ENCODE measurements at places on chromosomes 12 and 14.

DNA sequence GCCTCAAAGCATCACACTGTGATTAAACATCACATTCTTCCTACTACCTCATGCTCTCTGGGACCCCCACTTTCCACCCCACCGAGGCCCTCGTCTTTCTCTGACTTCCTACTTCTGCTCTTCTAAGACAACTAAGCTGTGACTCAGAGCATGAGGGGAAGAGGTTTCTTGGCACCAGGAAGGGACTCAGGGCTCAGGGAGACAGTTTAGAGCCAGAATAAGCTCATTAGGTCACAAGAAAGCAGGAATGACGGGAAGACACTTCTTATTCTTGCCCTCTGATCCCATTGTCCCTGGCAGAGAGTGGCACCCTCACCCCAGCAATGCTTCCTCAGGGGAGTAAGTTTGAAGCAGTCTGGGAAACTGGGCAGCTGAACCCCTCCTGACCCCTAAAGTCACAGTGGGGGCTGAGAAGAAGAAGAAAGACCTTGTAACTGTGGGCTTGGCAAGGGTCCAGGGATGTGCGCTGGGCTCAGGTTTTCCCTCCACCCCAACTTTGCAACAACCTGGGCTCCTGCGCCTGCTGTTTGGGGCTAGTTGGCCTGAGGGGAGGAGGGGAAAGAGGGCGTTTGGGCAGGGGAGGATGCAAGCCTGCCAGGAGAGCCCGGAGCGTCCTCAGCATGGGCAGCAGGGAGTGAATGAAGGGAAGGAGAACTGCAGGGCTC lies 64.6 kb upstream of the ACTN1 start:
- no peak for DNase-seq

- no peak for DNase-seq
These were observed 1.3 kb downstream of the SBNO1 start for GRCh38 chr12:123363390-123363739.

- no peak for DNase-seq
These were observed 32.7 kb downstream of the RTRAF start for GRCh38 chr14:52021957-52022600.

GRCh38 chr14:31197671-31198070 lies 9.9 kb downstream of the HECTD1 start:
- no peak for DNase-seq

- no peak for DNase-seq
These were observed 26.9 kb downstream of the SIX1 start for GRCh38 chr14:60622210-60622916.

DNA sequence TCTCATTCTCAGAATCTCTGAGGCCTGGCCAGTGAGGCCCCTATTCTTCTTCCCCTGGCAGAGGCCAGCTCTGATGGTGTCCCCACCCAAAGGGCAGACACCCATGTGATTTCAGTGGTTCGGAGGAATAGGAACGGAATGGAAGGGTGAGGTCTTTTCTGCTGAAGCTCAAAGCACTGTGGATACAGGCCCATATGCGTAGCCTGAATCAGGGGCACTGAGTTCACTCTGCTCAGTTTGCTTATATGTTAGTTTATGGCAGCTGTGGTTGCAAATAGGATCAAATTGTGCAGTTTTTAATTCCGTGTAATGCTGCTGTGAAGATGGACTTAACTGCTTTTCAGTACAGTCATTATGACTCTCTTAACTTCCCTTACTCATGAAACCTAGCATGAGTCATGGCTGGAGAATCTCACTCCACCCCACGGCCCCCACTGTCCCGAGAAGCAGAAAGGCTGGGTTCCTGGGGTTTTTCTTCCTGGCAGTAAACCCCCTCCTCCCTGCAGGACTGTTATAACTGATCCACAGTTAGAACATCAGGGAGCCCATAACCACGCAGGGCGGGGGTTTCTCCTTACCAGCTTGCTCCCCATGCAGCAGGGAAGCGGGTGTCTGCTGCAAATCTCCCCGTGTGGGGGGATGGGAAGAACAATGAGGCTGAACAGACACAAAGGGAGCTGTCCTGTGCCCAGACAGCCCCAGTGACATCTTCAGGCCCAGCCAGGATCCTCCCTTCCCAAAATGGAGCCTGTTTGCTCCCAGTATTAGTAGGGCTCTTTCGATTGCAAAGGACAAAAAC lies 122.7 kb downstream of the SLC38A6 start:
- DNase-seq, result no peak

- no peak for DNase-seq
These were observed 101.1 kb downstream of the PLEKHG7 start for GRCh38 chr12:92803903-92804302.

- DNase-seq, result no peak
These were observed 3.1 kb downstream of the LRFN5 start for GRCh38 chr14:41609704-41610183.

- DNase-seq, result peak; percentile 75
These were observed at the start of gene CAMKK2 for GRCh38 chr12:121296618-121297434. Gene CAMKK2, minus strand, starts transcription at chr12:121296709. Its CDS starts 22,183 bp downstream, at chr12:121274526.

- no peak for DNase-seq
These were observed 28.8 kb upstream of the GZMB start for GRCh38 chr14:24662753-24663152.

GRCh38 chr12:55935738-55936151 lies 4.8 kb downstream of the DGKA start:
- no peak for DNase-seq

- no peak for DNase-seq
These were observed 29.4 kb downstream of the CCER1 start for GRCh38 chr12:90925562-90925961.

DNA sequence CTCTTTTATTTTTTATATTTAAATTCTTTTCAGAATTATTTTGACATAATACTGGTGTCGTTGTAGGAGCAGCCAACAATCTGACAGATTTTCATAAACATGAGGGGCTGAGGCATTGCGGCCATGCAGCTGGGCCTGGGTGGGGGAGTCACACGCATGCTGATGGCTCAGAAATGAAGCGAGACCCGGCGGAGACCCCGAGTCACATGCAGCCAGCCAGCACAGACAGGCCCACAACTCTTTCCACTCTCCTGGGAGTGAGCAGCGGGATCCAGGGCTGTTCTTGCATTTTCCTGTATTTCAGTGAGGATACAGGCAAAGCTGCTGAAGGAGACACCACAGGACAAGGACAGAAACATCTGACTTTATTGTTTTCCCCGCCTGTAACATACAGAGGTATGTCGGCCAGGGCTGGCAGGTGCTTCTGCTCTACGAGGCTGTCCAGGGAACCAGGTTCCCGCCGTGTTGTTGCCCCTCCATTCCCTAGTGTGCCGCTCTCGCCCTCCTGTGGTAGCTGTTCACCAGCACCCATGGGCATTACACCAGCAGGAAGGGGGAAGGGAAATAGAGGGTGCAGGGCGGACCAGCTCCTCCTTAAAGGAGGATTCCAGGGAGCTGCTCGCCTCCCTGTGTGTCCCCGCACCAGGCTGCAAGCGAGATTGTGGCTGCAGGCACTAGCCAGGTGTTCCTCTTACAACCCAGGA lies 30.5 kb downstream of the FZD10 start:
- DNase-seq, result no peak

- no peak for DNase-seq
These were observed 140.3 kb upstream of the FAR2 start for GRCh38 chr12:29008786-29009185.

DNA sequence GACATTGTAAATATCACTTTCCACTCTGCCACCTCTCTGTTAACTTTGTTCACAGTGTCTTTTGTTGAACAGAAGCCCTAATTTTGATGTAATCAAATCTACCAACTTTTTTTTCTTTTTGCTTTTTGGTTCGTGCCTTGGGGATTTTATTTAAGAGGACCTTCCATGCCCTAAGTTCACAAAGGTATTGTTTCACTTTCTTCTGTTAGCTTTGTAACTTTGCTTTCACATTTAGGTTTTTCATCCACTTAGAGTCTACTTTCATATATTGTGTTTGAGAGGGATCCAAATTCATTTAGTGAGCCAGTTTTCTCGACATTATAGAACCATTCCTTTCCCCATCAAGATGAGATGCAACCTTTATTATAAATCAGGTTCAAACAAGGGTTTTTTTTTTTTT lies 275.7 kb upstream of the CRY1 start:
- DNase-seq, result no peak

DNA sequence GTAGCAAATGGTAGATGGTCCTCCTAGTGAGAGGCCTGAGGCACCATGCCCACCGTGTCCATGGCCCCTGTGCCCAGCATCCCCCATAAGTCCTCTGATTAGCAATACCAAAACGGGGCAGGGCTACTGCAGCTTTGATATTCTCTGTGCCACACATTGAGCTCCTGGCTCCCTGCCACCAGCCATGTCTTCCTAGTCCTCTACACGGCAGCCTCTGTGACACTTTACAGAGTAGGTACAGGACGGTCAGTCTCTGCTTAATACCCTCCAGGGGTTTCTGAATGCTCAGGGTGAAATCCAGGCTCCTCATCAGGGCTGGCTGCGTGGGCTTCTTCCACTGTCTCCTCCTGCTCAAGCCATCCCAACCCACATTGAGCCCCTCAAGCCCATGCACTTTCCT lies 8.0 kb downstream of the RBM19 start:
- DNase-seq, result no peak

DNA sequence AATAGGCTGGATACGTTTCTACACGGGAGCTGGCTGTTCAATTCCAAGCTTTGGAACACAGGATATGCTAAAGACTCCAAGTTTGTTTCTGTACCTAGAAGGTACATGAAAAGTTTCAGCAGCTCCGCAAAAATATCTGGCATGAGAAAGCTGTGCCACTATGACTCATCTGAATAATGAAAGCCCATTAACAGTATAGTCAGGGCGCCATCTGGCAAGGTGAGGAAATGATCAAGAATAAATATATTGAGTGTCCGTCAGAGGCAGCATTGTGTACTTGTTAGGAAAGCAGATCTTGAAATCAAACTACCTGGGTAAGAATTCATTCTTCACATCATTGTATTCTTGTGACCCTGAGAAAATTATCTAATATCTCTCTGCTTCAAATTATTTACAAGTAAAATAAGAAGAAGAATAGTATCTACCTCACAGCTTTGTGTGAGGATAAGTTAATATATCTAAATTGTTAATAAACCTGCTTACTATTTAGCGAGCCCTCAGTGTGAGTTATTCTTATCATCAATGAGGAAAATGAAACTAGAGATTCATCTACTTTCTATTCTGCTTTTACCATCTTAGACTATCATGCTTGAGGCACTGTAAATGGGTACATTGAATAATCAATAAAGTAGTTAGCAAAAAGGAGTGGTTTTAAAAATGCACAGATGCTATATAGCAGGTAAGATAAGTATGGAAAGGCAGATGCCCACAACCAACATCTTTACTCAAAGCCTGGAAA lies 53.5 kb downstream of the FSCB start:
- DNase-seq, result peak; percentile 65

- DNase-seq, result no peak
These were observed 162.4 kb upstream of the PRMT8 start for GRCh38 chr12:3328571-3328970.

- no peak for DNase-seq
These were observed 116.1 kb downstream of the C12orf42 start for GRCh38 chr12:103379670-103380069.

GRCh38 chr14:72186523-72186922 lies 254.3 kb downstream of the RGS6 start:
- DNase-seq, result no peak

DNA sequence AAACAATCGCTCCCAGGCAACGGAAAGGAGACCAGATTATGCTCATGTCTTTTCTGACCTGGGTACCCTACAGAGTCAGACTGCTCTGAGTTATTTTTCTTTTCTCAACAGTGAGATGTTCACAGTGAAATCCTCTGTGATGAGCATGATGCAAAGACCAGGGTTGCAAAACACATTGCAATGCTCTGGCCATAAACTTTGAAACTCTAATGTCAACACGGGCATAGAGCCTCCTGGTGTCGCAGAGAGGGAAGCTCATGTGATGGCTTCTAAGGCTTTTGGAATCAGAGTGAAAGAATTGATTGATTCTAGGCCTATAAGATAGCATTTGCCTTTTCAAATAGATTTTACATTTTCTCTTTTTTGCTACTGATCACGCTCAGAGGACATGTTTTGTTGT lies 193.4 kb downstream of the RASSF9 start:
- no peak for DNase-seq

DNA sequence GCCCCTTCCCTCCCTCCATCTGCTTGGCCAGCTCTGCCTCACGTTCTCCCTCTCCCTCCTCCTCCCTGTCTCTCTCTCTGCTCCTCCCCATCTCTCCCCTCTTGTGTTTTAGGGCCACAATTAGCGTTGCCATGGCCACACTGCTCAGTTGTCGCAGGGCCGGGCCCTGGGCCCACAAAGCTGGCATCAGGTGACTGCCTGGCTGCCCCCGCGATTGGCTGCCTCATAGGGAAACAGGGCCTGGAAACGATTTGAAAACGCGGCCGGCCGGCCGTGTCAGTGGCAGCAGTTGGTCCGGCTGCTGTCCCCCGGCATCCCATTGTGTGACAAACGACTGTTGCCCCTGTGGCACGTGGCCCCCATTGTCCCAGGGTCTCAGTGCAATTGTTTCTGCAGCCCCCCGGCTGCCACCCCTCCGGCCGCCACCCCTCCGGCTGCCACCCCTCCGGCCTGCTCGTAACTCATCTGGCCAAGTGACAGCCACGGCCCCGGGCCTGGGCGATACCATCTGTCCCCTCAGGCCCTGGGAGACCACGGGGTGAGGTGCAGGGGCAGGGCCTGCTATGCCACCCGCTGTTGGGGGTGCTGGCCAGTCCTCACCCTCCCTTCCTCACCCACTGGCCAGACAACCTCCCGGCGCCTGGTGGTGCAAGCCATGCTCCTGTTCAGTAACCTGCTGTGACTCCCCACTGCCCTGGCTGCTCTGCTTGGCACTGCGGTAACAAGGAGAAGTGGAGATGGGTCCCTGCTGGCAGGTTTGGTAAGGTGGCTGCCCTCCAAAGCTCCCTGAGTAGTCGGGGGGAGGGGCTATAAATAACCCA lies 17.4 kb downstream of the FOXN4 start:
- peak; percentile 78 for DNase-seq

DNA sequence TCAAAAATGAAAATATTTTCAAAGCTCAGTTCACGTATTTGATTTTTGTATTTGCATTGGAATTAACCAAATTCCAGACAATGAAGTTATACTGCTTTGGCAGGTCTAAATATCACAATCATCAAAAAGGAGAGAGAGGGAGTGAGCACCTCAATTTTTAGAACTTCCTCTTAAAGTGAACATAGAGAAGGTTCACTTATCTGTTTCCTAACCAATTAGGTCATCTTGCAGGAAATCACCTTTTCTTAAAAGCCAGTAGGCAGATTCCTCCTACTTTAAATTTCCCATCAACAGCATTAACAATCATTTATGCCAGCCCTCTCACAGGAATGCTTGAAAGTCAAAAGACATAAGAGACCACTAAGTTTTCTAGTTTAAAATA lies 388.7 kb downstream of the ZFP36L1 start:
- DNase-seq, result no peak

DNA sequence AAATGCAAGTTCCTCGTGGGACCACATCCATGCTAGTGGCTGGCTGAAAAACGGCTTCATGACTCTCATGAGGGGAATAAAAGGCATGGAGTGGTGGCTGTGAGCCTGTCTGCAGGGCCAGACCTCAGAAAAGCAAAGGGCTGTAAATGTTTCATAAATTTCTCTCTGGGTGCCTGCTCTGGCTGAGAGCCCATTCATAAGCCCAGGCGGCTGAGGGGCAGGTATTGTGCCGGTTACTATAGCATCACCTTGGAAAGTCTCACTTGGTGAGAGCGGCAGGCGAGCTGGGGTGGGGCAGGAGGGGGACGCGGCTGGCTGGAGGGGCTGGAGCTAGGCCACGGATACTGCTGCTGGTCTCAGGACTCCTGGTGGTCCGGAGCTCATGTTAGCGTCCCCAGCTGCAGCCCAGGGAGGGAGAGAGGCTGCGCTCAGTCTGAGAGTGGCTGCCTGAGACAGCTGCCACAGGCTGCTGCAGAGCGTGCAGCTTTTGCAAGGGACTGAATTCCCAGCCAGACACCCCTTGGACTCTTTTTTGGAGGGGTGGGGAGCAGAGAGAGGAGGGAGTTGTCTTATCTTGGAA lies at the start of gene SLC17A8:
SLC17A8 (plus strand) TSS at position 431 of the 580 bp plus-strand sequence. CDS start 318 bp downstream, outside the sequence.
- DNase-seq, result no peak

GRCh38 chr12:119069147-119069642 lies 87.9 kb downstream of the SRRM4 start:
- peak; percentile 48 for DNase-seq
